Smooth muscle cell of the brain vasculature (primary cell): ENCODE measurements at places on chromosomes 12 and 14.

- DNase-seq, result no peak
Observed at GRCh38 chr12:24246376-24246775, 296.9 kb upstream of the SOX5 start.

- no peak for DNase-seq
Observed at GRCh38 chr12:52506858-52507715, 13.1 kb downstream of the KRT5 start.

DNA sequence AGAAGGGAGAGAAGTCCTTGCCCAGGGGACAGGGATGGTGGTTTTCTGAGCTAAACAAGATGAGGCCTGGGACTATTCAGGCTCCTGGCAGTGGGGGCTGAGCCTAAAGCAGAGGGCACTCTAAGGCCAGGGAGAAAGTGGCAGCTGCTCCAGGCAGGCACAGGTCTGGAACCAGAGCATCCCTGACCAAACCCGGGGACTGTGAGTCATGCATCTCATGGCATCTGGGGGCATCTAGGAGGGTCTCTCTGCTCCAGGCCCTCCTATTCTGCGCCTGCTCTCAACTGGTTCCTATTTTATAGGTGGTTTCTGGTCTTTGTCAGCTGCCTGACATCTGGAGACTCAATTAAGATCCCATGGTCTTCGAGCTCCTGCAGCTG lies 11.6 kb downstream of the KRT7 start:
- no peak for DNase-seq

- DNase-seq, result peak; percentile 26
Observed at GRCh38 chr14:34322940-34323418, 139.1 kb downstream of the SPTSSA start.

- no peak for DNase-seq
Observed at GRCh38 chr12:1662761-1663439, 28.0 kb upstream of the ADIPOR2 start.

DNA sequence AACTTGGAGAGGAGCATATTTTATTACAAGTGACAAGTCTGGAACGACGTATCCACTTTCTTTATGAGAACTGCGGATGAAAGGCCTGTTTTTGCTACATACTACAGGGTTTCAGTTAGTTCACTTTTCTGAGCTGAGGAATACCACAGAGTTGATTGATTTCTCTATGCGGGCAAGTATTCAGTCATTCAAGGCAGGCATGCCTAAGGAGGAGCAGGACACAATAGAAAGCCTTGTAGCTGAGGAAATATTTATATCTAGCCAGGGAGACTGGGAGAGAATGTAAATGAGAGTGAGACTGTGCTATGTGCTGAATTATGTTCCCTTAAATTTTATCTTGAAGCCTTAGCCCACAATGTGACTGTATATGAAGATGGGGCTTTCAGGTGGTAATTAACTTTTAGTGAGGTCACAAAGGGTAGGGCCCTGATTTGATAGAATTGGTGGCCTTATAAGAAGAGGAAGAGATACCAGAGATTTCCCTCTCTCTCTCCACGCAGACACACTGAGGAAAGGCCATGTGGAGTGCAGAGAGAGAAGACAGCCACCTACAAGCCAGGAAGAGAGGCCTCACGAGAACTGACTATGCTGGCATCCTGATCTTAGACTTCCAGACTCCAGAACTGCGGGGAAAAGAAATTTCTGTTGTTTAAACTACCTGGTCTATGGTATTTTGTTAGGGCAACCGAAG lies 459.0 kb upstream of the ATP2B1 start:
- DNase-seq, result no peak

- DNase-seq, result no peak
Observed at GRCh38 chr12:67068761-67069450, 200.3 kb upstream of the CAND1 start.

GRCh38 chr12:98612696-98613334 lies 19.3 kb downstream of the SLC25A3 start:
- DNase-seq, result no peak

DNA sequence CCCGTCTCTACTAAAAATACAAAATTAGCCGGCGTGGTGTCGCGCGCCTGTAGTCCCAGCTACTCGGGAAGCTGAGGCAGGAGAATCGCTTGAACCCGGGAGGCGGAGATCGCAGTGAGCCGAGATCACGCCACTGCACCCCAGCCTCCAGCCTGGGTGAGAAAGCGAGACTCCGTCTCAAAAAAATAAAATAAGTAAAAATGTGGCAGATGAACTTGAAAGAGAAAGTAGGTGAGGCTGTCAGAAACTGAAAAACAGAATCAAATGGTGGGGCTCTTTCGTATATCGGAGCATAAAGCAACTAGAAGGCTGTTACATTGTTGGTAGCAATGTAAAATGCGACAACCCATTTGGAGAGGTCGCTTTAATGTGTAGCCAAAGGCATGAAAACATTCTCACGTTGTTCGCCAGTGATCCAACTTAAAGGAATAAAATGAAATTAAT lies 767 bp upstream of the CCNT1 start:
- no peak for DNase-seq

DNA sequence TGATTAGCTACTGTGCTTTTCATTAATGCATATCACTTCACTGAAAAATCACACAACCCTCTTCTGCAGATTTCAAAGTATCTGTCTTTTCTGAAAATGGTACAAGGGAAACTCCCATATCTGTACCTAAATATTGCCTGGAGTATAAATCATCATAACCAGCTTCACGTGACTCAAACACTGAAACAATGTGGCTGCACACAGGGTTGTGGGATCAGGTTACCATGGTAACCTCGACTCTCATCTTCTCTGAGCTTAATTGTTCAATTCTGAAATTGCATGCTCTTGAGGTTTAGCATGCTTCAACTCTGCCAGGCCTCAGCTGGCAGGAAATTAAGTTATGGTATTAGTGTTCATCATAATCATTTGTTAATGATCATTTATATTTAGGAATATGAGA lies 77.5 kb upstream of the CPSF6 start:
- no peak for DNase-seq

- no peak for DNase-seq
Observed at GRCh38 chr14:24334431-24335291, at the start of gene ADCY4. ADCY4 (minus strand) TSS chr14:24335071; CDS start chr14:24334652, 419 bp downstream.

GRCh38 chr12:94658931-94659330 lies 8.6 kb upstream of the TMCC3 start:
- no peak for DNase-seq

GRCh38 chr12:89347325-89347829 lies 4.9 kb downstream of the DUSP6 start:
- DNase-seq, result no peak

DNA sequence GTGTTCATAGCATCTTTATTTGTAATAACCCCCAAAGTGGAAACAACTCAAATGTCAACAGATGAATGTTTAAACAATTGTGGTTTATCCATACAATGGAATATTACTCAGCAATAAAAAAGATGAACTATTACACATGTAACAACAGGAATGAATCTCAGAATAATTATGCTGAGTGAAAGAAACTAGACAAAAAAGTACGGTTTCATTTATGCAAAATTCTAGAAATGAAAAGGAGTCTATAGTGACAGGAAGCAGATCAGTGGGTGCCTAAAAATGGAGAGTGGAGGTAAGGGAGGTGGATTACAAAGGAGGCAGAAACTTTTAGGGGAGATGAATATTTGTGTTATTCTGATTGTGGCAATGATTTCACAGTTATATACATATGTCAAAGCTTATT lies 4.8 kb downstream of the PRKCH start:
- DNase-seq, result no peak

DNA sequence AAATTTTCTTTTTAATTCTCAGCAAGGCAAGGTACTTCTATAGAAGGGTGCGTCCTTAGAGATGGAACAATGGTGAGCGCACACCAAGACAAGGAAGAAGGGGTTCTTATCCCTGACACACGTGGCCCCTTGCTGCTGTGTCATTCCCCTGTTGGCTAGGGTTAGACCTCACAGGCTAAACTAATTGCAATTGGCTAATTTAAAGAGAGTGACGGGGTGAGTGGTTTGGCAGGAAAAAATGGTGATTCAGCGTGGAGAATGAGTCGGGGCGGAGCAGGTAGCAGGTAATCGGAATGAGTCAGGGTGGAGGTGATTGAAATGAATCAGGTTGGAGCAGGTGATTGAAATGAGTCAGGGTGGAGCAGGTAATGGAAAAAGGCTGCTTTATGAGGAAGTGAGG lies 36.3 kb upstream of the HECTD1 start:
- no peak for DNase-seq

DNA sequence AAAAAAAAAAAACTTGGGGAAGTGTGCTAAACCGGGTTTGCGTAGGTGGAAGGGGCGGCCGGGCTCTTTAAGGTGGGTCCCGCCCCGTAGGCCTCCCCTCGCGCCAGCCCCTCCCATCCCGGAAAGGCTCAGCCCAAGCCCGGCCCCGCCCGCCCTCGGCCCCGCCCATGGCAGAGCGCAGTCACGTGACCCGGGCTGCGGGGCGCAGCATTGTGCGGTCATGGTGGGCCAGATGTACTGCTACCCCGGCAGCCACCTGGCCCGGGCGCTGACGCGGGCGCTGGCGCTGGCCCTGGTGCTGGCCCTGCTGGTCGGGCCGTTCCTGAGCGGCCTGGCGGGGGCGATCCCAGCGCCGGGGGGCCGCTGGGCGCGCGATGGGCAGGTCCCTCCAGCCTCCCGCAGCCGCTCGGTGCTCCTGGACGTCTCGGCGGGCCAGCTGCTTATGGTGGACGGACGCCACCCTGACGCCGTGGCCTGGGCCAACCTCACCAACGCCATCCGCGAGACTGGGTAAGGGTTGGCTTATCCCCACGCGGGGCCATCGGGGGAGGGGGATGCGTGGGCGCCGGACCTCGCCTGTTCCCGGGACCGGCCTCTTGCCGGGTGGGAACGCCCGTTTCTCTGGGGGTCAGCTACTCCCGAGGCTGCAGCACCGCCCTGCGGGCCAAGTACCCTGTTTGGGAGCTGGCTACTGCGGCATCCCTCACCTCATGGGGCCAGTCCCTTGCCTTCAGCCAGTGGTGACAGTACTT lies at the start of gene PLBD2:
Gene PLBD2, plus strand, starts transcription at position 207 of the 752 bp plus-strand sequence. Its CDS starts 14 bp downstream, at position 221.
- DNase-seq, result peak; percentile 80

GRCh38 chr12:4308334-4308950 lies 12.6 kb upstream of the TIGAR start:
- no peak for DNase-seq

- DNase-seq, result no peak
Observed at GRCh38 chr14:73238424-73238852, 1.1 kb downstream of the PAPLN start.

GRCh38 chr14:97027256-97027999 lies 230.2 kb downstream of the VRK1 start:
- DNase-seq, result no peak

GRCh38 chr14:69665631-69666030 lies 54.2 kb downstream of the SUSD6 start:
- no peak for DNase-seq

GRCh38 chr14:88352698-88353097 lies 29.6 kb upstream of the KCNK10 start:
- DNase-seq, result no peak

DNA sequence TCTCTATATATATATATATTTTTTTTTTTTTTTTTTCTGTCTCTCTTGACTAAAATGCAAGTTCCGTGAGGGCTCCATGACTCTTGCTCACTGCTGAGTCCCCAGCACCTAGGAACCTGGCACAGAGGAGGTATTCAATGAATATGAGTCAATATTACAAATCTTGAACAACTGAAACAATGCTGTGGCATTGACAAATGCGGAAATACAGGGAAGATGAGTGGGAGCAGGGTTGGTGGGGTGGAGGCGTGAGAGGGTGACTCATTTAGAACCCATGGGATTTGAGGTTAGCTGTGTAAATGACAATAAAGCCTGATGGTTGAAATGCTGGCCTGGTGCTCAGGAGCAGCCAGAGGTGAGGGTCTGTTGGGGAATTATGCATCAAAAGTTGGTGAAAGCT lies 121.7 kb upstream of the FUT8 start:
- DNase-seq, result peak; percentile 37

DNA sequence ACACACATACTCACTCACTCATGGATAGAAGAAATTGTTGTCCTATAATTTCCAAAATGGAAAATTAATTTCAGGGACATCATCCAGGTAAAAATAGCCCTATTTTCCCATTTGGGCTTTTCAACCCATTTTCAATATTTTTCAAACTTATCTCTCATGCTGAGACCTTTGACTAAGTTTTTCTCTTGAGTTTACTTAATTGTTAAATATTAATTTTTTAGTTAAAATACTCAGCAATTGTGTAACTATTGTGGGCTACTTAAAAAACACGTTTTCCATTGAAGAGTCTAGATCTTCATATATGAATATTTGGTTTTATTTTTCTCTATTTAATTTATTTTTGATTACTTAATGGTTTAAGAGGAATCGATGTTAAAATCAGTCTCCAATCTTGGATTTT lies 14.2 kb upstream of the TAS2R43 start:
- DNase-seq, result no peak
